ENCODE measurements at places on chromosomes 5 and 9. TPM values are rescaled to one million over a fixed set of nuclear protein-coding genes. Genes with fewer than 3 reads are reported as not detected.

Gene TRPM3
- total RNA-seq = not detected

Gene RBM18
- 5.5 TPM for total RNA-seq

Gene CCL19
- not detected for total RNA-seq

Gene PLAC8L1
- not detected for total RNA-seq

Gene TRIO
- 32.7 TPM for total RNA-seq

Gene LCN10
- not detected for total RNA-seq

Gene CXCL14
- 8.5 TPM for total RNA-seq

Gene PAPPA
- total RNA-seq = 1.3 TPM

Gene LHX3
- total RNA-seq = not detected

Measured in airway epithelial cell (primary cell).